ENCODE measurements at places on chromosomes 7 and 10.

DNA sequence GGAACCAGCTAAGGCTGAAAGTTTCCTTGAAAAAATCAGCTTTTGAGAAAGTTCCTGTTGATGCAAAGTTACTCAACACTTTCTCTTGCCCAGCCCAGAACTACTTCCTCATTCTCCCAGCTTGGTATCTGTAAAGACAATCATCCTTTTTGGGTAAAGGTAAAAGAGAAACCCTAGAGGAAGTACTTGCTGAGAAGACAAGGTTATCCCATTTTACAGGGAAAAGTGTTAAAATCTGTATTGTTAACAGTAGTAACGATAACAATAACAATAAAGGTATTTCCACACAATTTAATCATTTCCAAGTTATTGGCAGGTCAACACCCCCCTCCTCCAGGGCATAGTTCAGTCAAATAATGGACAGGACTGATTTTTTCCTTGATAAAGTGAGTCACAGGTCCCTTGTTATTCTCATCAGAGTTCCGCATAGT is 2.4 kb downstream of the ALOX5 start:
- DNase-seq: no peak

DNA sequence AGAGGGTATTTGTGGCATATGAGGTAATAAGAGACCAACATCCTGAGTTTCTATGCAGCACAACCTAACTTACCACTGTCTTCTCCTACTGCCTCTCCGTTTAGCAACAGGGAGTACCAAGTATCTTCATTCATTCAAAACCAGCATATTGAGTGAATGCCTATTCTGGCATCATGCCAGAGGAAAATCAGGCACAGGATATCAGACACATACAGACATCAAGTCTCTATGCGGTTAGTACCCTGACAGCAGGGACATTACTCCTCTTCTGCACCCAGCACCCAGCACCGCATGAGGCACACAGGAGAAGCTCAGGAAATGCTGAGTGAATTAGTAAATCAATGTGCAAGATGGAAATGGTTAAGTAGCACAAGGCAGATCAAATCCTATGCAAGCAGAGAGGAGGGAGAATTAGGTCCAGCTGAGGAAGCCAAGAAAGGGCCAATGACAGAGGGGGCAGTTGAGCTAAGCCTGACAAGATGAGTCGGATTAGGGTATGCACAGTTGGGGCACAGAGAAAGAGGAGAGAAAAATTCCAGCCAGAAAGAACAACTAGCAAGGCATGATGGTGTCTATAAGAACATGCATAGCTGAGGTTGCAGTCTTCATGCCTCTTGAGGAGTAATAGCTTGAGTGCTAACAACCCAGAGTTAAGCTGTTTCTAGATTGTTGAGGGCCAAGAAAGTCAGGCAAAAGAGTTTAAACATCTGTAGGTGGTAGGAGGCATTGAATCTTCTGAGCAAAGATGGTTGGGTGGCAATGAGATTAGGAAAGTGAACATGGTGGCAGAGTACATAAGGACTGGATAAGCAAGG is 146.0 kb downstream of the PLXNA4 start:
- DNase-seq: no peak

DNA sequence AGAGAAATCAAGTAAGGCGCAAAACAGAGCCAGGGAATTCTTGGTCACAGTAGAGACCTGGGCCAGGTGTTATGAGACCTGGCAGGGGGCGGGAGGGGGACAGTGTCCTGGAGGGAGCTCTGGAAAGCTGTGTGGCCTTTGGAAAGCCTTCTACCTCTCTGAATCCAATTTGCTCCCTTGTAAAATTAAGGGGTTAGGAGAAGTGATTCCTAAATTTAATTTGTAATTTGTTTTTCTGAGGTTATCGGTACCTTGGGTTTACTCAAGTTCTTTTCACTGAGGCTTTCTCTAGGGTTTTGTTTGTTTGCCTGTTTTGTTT is 920.8 kb downstream of the TYW1 start:
- no peak for DNase-seq

- DNase-seq: no peak
These were observed 129.1 kb downstream of the LRRC4 start for GRCh38 chr7:127901895-127902703.

- DNase-seq: no peak
These were observed 342.5 kb downstream of the RPS24 start for GRCh38 chr10:78375854-78376785.

DNA sequence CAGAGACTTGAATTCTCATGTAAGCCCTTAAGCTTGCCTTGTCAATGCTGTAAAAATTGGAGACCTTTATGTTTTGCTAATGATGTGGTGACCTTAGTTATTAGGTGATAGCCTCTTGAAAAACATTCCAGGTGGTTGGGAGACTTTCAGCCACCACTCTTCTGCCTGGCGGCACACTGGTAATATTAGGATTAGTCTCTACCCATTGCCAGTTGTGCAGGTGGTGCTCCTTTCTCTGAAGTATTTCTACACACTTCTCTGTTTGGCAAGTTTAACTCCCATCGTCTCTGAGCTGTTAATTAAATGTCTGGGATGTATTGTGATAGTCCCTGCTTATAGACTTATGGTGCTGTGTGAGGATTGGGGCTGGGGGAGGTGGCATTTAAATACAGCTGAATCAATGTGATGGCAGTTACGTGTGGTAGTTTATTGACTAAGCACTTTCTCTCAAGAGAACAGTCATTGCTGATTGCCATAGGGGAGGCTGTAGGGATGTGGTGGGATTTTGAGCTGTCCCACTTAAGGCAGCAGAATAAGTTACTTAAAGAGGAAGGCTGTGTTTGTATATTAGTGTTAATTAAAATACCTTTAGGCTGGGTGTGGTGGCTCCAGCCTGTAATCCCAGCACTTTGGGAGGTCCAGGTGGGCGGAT is 61.7 kb downstream of the DAGLB start:
- no peak for DNase-seq

DNA sequence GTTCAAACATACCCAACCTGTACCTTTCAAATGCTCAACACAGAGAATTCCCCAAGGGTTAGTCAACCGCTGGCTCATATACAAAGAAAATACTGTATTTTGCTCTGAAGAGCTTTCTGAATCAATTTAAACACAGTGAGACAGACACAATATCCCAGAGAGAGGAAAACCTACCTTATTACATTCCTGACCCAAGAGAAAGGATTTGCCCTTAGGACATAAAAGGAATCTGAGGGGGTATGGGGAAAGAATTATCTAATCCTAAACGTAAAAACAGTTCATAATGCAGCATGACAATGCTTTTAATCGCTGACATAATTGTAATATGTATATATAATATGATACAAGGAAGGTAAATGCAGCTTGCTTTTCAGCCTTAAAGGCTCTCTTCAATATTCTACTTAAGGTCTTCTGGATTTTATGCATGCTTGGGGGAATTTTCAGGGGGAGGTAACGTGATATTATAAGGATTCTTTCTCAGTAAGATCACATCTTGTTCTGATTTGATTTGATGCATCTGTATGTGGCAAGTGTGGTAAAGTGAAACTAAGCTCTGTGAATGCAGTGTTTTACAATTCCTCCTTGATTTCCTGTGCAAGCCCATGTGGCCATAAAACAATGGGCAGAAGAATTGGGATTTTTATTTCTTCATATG is 240.5 kb downstream of the GLI3 start:
- DNase-seq: peak; percentile 80

All from fibroblast of skin of left biceps (primary cell).